RPMI8226 (cell line): ENCODE measurements at places on chromosomes 3 and 15.

DNA sequence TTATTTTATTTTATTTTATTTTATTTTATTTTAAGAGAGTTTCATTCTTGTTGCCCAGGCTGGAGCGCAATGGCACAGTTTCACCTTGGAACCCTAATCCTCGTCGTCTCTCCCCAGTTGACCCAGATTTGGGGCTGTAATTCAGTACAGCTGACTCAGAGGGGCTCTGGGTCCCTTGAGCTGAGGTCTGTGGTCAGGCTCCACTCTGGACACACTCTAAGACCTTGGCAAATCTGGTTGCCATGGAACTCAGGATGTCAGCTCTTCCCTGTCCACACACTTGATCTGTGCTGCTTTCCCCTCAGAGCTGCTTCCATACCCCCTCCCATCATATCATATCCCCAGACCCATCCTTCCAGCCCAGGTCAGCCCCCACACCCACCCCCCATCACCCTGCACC lies 675 bp upstream of the CYP11A1 start:
- no peak for DNase-seq

DNA sequence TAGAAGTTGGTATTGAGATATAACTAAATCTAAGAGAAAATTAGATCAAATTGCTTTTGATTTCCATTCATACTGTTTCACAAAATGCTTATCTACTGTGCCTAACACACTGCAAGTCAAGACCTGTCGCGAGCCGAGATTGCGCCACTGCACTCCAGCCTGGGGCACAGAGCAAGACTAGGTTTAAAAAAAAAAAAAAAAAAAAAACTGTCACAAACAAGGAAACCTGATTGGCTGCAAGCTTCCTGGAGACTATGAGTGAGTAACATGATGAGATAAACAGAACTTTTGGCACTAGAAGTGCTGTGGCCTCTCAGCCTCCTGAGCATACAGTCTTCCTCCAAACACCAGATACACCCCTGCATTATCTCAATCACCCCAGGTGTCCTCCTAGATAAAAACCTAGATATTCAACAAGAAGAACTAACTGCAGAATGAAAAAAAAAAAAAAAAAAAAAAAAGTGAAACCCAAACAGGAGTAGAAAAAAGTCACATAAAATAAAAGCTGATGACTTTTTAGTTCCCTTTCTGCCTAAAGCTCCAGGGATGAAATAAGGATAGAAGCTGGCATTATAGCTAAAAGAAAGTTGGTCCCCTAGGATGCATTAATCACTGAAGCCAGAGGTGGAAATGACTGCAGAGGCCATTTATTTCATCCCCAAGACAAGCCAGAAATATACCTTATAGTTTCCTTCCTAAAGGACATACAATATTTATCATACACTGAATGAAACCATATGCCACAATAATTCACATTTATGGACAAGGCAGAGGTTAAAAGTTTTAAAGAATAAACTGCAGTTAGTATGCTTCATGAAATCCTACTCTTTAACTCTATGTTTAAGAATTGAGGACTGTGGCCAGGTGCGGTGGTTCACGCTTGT lies 82.4 kb downstream of the P3H2 start:
- peak; percentile 58 for DNase-seq

DNA sequence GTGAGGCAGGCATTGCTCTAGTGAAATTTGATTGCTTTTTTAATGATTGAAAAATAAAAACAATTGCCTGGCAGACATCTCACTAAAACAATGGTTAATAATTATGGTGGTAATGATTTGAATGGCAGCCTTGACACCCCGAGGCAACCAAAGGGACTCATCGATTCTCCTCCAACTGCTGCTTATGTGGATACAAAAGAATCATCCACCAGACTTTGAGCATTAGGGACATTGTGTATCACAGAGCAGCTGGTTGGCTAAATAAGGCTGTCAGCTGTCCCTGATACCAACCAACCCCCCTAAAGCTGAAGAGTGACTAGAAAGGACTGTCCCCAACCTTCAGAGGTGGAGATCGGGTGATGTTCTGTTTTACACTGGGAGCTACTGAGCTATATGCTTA lies 1.7 kb upstream of the CD47 start:
- no peak for DNase-seq

DNA sequence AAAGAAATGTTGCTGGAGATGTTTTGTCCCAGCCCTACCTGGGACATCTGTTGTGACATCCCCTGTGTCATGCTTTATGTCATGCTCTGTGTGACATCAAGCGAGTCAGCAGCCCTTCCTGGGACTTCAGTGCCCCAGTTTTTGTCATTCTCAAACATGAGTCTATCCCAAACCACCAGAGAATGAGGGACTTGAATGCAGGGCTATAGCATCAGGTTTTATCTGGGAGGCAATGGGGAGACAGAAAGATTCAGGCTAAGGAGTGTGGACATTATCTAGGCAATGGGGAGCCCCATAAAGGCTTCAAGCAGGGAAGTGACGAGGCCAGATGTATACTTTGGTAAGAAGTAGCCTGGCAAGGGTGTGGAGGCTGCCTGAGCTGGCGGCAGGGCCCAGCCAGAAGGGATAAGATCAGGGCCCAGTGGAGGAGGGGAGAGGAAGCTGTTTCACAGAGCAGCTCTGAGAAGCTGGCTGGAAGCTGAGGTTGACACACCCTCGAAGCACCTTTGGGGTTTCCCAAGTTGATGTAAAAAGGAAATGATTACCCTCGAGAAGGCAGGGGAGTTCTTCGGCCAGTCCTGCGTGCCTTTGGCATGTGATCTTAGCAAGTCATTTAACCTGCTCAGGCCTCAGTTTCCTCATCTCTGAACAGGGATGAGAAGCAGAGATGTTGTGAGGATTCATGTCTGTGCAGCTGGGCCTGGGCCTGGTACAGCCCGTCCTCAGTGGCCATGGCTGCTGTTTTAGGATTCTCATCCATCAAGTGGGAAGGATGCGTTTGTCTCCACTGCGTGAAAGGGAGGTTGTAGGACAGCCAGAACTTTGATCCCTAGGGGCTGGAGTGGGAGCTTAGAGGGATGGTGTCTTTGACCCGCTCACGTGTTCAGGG lies 34.3 kb downstream of the IRAK2 start:
- peak; percentile 58 for DNase-seq

DNA sequence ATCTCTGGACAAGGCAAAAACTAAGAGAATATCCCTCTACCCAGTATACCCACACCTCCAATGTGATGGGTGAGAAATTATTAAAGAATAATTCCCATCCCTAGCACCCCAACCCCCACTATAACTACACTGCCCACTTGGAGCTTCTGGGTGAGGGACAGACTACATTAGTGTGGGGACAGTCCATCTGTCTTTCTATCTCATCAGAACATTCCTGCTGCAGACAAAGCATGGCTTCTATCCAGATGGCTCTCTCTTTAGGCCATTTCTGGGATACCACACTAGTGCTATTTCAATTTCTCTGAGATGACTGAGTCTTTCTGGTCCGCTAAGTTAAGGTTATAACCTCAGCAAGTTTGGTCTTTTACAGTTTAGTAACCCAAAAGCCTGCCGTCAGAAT lies 6.6 kb downstream of the CSNK1G1 start:
- DNase-seq = no peak

DNA sequence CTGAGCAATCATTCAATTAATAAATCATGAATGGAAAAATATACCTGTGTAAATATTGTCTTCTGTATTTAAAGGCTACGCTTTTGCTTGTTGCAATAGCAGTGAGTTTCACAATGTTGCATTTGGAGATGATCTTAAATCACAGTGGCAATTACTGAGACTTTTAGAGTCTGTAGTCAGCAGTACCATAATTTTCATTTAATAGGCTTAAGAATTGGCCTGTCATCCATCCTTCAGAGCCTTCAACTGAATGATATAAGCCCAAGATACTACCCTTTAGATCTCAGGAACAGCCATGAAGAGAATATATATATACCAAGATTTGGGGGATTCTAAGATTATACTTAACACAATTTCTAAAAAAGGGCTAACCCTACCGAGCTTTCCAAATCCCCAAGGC lies 458.1 kb downstream of the GBE1 start:
- DNase-seq = no peak

GRCh38 chr3:8981700-8982099 lies 18.4 kb upstream of the RAD18 start:
- no peak for DNase-seq

GRCh38 chr3:94004301-94004910 lies 24.0 kb downstream of the STX19 start:
- peak; percentile 60 for DNase-seq

GRCh38 chr3:29379097-29379496 lies 98.2 kb downstream of the RBMS3 start:
- no peak for DNase-seq

DNA sequence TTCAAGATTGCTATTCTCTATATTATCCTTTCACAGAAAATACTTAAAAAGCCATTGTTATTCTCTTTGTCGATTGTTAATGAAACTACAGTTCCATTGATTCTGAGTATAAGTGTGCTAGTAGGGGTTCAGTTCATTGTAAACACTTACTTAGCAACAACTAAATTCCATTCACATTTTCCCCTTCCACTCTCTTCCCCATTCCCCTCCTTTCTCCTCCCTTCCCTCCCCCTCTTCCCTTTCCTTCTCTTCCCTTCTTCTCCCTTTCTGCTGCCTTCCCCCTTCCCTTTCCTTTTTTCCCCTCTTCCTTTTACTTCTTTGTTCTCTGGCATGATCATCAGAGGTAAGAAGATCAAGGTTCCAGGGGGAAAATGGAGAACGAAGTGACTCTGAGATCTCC lies 21.3 kb upstream of the RIOX2 start:
- no peak for DNase-seq

DNA sequence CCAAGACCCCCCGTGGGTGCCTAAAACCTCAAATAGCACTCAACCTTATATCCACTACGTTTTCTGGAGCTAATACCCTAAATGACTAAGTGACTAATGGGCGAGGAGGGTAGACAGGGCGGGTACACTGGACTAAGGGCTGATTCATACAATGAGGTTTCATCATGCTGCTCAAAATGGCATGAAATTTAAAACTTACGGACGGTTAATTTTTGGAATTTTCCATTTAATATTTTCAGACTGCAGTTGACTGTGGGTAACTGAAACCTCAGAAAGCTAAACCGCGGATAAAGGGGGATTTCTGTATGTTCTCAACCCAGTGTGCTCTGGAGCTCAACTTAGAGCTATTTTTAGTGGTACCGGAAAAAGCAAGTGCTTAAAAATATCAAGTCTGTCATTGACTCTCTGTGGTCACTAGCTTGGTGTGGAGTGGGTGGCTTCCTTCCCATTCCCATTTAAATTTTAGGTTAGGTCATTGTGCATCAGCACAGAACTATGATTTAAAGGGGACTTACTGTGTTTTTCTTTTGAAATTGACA lies 72.9 kb downstream of the LRRC28 start:
- no peak for DNase-seq

GRCh38 chr3:12235691-12236090 lies 53.2 kb upstream of the PPARG start:
- no peak for DNase-seq
